ENCODE measurements at places on chromosomes 1 and 21.

GRCh38 chr1:34683616-34684015 lies 71.2 kb upstream of the GJB5 start:
- no peak for DNase-seq
- H3K36me3 ChIP-seq, result no peaks in the 10 kb centered on the region
- H3K27me3 ChIP-seq, result no peaks in the 10 kb centered on the region

DNA sequence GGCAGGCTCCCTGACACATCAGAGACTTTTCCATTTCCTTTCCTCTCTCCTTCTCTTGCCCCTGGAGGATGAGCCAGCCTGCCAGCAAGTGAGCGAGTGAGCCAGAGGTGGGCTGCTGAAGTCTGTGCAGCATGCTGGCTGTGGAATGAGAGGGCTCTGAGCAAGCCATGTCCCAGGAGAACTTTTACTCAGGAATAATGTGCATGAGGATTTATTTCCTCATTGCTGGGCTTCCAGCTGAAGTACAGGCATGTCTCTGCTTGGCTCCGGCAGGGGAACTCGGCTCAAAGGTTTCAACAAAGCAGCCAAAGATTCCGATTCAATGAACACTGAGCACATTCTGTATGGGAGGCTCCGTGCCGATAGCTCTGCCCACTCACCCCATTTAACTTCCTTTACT lies 43.7 kb downstream of the UBIAD1 start:
- H3K27ac ChIP-seq, result no peak overlapping the region
- no peaks in the 10 kb centered on the region for H3K27me3 ChIP-seq
- peaks cover 3% of the 10 kb centered on the region for H3K4me1 ChIP-seq
- no peak for DNase-seq
- H3K36me3 ChIP-seq, result no peaks in the 10 kb centered on the region
- no peak overlapping the region for H3K4me3 ChIP-seq

DNA sequence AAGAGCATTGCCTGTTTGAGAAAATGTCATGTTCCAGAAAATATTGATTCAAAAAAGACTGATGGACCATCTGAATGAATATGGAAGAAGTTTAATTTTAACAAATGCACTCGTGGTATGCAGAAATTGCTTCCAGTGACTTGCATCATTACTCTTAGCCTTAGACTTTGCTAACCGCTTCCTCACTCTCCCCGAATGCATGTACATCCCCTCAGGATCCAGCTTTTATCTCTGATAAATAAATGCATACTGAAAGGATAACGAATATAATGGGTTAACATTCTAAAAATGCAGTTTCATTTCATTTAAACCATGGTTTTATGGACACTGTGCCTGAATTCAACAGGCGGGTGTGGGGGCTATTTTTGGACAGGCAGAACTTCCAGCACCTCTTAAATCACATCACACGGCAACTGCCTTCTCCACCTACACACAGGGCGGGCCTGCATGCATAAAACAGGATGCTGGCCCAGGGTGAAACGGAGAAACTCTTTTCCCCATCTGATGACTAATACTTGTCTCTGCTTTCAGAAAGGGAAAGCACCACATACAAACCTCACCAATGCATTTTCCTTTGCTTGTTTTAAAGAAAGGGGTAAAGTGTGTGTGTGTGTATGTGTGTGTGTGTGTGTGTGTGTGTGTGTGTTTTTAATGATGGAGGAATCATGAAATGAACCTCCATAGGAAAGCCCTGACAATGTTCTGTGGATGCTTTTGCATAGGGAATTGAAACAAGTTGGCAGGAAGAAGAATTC lies 48.7 kb downstream of the SPAG17 start:
- no peaks in the 10 kb centered on the region for H3K27me3 ChIP-seq
- no peak overlapping the region for H3K27ac ChIP-seq
- H3K4me1 ChIP-seq, result no peaks in the 10 kb centered on the region
- H3K4me3 ChIP-seq, result no peak overlapping the region
- H3K36me3 ChIP-seq, result no peaks in the 10 kb centered on the region
- no peak for DNase-seq

GRCh38 chr1:107877092-107877491 lies 87.9 kb downstream of the VAV3 start:
- H3K27me3 ChIP-seq, result no peaks in the 10 kb centered on the region
- H3K4me3 ChIP-seq, result no peak overlapping the region
- no peak for DNase-seq
- no peak overlapping the region for H3K27ac ChIP-seq
- no peaks in the 10 kb centered on the region for H3K36me3 ChIP-seq

GRCh38 chr1:26582836-26583460 lies 53.4 kb downstream of the RPS6KA1 start:
- no peak for DNase-seq
- H3K4me3 ChIP-seq, result no peak overlapping the region
- H3K4me1 ChIP-seq, result no peaks in the 10 kb centered on the region
- H3K27ac ChIP-seq, result no peak overlapping the region

GRCh38 chr1:30378003-30378596 lies 345.3 kb downstream of the MATN1 start:
- H3K27me3 ChIP-seq, result no peaks in the 10 kb centered on the region
- DNase-seq, result no peak
- H3K4me1 ChIP-seq, result no peaks in the 10 kb centered on the region
- no peak overlapping the region for H3K4me3 ChIP-seq
